Stimulated activated CD8-positive, alpha-beta memory T cell treated with anti-CD3 and anti-CD28 coated beads, Interleukin-2, amount 100 ng/mL, for 1 hour (primary cell): ENCODE measurements at places on chromosomes 7 and 10.

DNA sequence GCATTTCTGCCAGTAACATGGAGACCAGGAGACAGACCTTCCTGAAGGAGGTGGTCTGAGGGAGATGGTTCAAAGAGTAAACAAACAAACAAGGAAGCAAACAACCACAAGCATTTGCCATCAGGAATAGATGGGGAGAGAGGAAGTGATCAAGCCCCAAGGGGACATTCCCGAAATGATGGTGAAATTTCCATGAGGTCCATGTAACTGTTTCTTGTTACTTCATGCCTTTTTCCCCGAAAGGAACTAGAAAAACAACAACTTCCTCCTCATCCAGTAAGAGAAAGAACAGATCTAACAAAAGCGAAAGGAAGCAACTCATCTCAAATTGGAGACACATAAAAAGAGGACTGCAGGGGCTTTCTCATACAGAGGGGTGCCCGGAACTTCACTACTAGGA, 152.5 kb upstream of the ZNF32 start:
- DNase-seq = no peak

DNA sequence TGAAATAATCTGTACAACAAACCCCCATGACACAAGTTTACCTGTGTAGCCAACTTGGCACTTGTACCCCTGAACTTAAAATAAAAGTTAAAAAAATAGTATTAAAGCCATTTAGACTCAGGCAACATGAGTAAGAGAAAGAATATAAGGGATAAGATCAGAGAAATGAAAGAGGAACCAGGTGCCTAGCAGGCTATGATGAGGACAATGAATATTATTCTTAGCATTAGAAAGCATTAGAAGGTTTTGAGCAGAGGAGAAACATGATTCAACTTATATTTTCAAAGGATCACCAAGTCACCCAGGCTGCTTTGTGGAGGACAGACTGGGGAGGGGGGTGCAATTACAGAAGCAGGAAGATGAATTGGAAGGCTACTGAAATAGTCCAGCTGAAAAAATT, 48.1 kb upstream of the TES start:
- no peak for DNase-seq

- no peak for DNase-seq
Measured at GRCh38 chr7:26493737-26494428, 202.2 kb downstream of the SNX10 start.

DNA sequence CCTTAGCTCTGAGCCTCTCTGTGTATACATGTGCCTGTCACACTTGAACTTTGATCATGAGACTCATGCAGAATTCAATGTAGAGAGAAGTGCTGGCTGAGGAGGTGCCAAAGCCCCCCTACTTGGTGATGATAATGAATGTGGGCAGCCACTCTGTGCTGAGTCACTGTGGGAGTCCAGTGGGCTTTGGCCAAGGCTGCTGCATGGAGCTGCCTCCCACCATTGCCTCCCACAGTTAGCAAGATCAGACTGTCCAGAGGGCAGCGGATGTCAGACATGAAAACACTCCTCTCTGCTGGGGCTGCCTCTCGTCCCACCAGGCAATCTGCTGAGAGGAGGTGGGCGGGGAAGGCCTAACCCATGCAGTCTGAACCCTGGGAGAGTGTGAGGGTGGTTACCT, 180.3 kb downstream of the SH2D4B start:
- DNase-seq = no peak

DNA sequence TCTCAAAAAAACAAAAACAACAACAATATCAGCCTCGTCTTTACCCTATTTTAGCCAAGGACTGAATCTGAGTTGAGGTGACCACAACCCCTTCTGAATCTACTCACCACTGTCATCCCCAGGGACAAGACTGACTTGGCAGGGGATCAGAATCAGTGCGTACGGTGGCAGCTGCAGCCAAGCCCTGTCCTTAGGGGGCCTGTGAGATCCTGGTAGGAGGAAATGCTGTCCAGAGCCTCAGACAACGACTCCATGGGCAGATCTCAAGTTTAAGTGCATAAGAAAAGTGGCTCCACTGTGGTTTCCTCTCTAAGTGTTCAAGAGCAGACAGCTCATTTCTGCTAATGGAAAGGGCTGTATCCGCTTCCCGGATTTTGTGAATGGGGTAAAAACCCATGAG, 22.4 kb upstream of the CYTH3 start:
- no peak for DNase-seq

DNA sequence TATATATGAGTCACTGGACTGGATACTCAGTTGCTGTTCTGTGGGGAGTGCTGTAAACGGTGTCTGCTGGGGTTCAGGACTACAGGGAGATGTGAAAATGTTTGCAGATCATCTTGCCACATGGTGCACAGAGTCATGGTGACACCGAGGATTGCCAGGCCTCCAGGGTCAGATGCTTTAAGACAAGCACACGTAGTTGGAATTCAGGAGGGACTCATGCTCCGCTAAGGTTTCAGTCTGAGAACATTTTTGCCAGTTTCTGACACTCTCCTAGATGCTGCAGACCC, 211.3 kb downstream of the CXCL12 start:
- DNase-seq = no peak

DNA sequence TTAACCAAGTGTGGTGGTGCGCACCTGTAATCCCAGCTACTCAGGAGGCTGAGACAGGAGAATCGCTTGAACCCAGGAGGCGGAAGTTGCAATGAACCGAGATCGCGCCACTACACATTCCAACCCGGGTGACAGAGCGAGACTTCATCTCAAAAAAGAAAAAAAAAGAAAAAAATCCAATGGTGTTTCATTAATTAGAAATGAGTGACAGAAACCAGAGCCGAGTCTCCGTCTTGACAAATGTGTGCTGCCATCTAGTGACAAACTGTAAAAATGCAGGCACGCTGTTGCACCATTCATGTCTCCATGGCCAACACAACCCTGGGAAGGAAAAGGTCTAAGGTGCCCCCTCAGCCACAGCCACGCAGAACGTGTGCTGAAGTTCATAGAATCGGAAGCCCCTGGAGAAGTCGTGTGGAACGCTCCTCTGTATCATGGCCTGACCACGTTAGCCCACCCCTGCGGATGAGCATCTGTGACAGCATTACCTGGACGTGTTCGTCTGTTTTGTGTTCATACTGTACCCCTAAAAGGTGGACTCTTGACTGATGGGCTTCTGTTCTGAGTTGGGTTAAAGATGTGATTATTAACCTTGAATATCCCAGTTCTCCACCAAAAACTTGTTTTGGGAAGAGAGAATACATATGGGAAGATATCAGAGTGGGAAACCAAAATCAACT, 94.9 kb downstream of the LYZL2 start:
- DNase-seq = peak; percentile 31

DNA sequence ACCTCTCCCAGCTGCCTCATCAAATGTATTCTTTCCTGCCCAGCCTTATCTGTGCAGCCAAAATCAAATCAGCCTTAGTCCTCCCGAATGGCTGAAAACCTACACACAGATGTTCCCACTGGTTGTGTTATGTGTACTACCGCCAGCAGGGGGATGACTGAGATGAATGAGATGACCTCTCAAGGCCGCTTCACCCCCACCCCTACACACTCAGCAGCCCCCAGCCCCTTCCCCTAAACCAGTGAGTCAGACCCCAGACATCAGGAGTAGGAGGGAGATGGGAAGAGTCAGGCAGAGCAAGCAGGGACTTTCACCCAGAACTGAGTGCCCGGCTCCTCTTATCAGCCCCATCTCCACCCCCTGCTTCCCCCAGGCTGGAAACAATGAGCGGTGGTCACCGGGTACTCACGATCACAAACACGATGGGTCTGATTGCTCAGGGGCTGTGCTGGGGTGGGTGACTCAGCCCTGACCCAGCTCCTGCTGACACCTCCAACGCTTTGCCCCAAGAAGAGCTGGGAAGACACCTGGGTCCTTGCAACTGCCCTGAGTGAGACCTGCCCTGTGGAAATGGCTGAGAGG, 6.5 kb upstream of the C10orf105 start:
- peak; percentile 40 for DNase-seq

- no peak for DNase-seq
Measured at GRCh38 chr10:119480667-119481066, 61.9 kb downstream of the RGS10 start.

- DNase-seq = no peak
Measured at GRCh38 chr10:3977761-3978160, 192.8 kb upstream of the KLF6 start.

- no peak for DNase-seq
Measured at GRCh38 chr7:11579141-11579540, 252.9 kb downstream of the THSD7A start.

GRCh38 chr10:121428867-121429266, 169.4 kb downstream of the FGFR2 start:
- DNase-seq = no peak

DNA sequence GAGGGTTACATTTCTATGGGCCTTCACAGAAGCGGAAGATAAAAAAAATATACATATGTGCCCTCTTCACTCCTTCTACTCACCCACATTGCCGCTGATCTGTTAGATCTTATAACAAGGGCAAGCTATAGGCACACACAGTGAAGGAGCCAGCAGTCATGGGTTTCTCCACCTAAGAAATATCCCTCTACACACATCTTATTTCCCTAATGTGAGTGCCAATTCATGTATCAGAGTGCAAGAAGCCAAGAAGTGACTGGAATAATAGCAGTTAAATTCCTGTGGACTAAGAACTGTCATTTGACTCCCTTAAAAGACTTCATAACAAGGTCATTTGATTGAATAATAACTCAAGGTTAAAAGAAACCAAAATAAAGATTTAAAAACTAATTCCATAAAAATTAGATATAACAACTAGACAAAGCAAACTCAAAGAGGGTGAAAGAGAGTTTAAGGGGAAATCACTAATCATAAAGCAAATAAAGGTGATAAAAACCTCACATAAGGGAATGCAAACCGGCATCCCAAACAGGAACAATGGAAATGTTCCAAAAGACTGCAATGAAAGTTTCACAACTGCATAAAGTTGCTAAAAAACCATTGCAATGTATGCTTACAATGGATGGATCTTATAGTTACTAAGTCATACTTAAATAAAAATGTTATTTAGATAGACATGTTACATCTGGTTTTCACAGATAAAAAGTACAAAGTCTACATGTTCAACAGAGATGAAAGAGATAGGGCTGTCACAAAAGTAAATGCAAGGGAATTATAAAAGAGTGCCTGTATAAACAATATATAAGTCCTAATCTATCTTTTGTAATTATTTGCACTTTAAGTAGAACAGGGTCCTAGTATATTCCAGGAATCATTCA, 42.8 kb downstream of the ARHGAP21 start:
- DNase-seq = no peak

DNA sequence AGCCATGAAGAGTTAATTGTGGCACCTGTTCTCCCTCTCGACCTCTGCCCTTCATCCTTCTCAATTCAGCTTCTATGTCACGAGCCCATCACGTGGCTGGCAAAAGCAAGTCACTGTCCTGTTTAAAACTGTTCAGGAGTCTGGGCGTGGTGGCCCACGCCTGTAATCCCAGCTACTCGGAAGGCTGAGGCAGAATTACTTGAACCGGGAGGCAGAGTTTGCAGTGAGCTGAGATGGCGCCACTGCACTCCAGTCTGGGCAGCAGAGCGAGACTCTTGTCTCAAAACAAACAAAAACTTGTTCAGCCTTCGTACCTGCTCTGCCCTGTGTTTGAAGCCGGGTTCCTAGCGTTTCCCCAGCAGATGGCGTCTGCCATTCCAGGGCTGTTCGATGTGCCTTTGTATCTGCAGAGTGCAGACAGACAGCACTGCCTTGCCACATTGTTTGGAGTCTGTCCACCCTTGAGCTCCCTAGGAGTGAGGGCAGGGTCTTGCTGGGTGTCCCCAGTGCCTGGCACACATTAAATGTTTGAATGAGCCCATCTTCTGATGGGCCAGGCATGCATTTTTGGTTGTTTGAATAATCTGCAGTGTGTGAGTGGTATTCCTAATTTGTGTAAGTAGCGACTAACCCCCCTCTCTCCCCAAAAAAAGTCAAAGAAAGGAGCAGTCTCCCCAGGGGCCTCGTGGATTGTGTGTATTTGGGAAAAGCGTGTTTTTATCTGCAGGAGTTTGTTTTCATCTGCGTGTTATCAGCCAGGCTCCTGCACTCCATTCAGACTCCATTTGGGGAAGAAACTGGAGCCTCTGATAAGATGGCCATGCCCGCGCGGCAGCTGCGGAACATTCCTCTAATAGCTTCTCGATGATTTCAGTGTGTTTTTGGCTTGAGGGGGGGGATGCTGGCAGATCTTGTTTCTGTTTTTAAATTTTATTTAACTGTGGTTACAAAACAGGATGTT, 61.2 kb downstream of the DNAJB6 start:
- DNase-seq = no peak

GRCh38 chr7:135236727-135237126, 3.1 kb downstream of the STRA8 start:
- no peak for DNase-seq

GRCh38 chr7:158821171-158822031, 7.9 kb downstream of the ESYT2 start:
- DNase-seq = no peak

GRCh38 chr7:131166066-131166465, 161.6 kb upstream of the MKLN1 start:
- DNase-seq = no peak

DNA sequence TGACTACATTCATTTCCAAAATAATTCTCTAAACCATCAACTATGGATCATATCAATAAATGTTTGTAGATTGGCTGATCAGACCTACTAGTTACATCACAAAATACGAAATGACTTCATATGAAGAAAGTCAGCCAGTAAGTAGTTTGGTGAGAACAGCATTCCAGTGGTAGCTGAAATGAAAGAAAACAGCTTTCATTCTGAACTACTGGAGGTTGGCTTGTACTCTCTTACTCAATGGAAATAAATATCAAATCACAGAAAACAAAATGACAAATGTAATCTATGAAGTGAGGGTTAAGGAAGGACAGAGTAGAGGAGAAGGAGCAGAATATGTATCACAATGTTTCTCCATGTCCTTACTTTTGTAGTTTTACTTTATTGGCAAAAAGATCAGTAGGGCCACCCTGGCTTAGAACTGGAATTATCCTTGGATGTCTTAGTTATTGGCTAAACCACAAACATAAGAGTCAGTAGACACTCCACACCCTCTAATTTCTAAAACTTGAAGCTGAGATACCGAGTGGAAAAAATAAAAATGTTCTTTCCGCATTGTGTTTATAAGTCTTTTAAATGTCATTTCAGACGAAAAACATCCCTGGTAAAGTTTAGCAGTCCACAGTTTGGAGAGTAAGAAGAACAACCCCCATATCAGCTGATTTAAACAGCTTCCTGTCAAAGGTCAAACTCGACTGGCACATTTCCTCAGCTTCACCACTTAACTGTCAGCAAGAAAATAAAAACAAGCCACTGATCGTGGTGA, 74.0 kb upstream of the DGKI start:
- no peak for DNase-seq
